ENCODE measurements at places on chromosomes 7 and 10.

GRCh38 chr7:141477865-141478264 lies 73.3 kb upstream of the AGK start:
- no peak for DNase-seq

DNA sequence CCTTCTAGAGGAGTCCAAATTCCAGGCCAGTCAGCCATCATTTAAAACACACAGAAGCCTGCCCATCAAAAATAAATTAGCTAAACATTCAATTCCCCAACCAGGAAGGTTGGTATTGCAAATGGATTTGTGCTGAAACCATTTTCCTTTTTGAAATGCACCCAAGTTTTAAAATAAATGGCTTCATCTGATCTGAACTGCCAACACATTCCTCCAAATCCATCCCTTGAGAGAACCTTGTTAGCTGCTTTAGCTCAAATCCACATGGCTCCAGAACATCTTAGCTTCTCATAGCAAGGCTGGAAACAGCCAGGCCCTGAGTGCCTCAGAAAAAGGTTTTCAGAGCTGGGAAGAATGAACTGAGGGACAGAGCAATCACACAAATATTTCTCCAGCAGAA lies 306.3 kb downstream of the FZD1 start:
- DNase-seq: no peak

DNA sequence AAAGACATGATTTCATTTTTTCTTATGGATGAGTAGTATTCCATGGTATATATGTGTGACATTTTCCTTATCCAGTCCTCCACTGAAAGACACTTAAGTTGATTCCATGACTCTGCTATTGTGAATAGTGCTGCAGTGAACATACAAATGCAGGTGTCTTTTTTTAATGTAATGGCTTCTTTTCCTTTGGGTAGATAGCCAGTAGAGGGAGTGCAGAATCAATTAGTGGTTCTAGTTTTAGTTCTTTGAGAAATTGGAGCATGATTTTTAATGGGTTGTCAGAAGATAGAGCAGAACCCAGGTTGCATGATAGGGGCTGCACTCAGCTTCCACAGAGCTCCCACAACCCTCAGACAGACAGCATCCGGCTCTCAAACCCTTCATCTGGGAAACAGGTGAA lies 152.9 kb upstream of the PLXDC2 start:
- no peak for DNase-seq

DNA sequence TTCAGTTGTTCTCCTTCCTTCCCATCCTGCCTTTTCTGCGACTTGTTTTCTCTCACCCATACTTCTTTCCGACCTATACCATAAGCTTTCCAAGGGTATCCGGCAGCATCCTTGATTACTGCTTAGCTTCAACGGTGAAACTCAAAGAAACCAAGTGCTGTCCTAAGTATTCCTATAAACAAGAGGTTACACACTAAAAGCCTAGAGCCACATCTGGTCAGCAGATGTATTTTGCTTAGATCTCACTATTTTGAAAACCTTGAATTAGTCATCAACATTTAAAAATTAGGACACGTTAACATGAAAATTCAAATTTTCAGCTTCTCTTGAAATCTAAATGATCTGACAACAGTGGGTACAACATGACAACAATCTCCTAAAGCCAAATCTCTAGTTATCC lies 20.0 kb downstream of the ARHGAP21 start:
- DNase-seq: no peak

DNA sequence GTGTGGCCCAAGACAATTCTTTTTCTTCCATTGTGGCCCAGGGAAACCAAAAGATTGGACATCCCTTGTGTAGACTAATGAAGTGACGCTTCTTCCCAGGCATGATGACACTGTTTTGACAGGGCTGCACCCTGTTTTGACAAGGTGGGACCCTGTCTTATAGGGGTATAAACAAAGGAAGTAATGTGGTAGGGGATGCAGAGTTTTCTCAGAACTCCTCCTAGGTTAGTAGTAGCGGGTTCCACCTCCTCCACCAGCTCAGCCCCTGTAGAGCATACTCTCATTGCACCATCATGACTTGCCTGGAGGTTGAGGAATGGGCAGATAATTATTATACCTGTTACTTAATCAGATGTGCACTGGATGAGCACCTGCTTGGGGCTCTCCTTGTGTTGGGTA lies 123.1 kb downstream of the CCNY start:
- no peak for DNase-seq

DNA sequence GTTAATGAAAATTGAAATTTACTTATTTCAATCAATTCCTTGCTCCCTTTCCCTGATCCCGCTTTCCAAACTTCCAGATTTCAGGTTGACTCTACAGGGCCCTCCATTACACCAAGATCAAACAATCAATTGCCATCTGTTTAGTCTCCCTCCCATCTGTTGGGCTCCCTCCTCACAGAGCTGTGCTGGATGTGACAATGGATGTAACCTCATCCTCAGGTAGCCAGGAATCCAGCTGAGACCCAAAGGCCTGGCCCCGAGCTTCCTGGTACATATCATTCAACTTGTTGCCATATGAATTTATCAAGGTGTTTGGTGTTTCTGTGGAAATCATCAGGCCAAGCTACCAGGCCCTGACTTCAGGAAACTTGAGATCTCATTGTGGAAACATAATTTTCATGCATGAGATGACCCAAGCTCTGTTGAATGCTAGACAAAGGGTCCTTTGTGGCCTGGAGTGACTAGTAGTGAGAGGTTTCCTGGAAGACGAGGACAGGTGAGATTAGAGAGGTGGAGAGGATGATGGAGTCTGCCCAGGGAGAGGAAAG lies 148.6 kb upstream of the PDE1C start:
- DNase-seq: no peak

- no peak for DNase-seq
These were observed 544.9 kb upstream of the ADARB2 start for GRCh38 chr10:2282202-2282601.

DNA sequence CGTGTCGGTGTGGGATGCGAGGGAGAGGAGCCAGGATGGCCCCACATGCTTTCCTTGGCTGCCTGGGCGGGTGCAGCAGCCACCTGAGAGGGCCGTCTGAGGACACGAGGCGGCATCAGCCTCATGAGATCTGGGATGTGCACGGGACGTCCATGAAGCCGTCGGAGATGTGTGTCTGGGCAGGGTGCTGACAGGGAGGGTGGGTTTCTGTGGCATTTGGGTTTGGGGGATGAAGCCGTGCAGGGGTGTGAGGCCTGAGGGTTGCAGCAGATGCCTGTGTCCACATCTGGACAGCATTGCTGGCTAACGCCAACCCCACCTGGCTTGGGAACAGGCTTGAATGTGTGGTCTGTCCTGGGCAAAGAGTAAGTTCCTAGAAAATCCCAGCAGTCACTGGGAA lies 179.5 kb downstream of the DNAJB6 start:
- no peak for DNase-seq

GRCh38 chr10:69802424-69803161 lies 887 bp downstream of the COL13A1 start:
- no peak for DNase-seq

- DNase-seq: no peak
These were observed 9.2 kb upstream of the ZNF22 start for GRCh38 chr10:44991571-44991970.

GRCh38 chr10:70647086-70647485 lies 25.2 kb upstream of the ADAMTS14 start:
- no peak for DNase-seq

DNA sequence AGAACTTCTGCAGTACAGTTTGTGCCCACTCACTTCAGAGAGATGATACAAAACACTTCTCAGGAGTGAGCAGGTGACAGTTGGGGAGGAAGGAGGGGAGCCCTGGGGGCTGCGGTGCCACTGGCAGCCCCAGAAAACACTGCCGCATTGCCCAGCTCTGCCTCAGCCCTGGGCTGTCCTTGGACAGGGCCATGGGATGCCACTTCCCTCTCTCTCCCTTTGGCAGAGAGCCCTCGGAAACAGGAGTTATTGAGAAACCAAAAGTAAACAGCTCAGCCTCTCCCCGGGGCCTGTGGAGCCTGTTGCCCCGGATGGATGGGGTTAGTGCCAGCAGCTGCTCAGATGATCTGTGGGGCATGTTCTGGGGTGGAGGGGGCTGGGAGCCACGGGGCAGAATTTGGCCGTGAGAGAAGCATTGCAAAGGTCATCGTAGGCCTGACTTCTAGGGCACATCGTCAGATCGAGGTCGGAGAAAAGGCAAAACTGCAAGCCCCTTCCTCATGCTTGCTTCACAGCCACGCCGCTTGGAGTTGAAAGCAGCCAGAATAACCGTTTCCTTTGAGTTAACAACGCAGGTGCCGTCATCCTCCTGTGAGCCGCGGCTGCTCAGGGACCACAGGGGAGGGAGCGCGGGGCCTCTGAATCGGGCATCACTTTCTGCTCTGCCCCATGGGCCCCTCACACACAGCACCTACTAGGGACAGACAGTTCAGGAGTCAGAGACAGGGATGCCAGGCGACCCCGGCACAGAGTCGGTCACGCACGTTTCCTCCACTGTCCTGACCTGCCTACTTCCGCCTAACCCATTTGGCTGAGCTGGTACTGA lies 256.4 kb downstream of the CAMK1D start:
- DNase-seq: peak; percentile 20

DNA sequence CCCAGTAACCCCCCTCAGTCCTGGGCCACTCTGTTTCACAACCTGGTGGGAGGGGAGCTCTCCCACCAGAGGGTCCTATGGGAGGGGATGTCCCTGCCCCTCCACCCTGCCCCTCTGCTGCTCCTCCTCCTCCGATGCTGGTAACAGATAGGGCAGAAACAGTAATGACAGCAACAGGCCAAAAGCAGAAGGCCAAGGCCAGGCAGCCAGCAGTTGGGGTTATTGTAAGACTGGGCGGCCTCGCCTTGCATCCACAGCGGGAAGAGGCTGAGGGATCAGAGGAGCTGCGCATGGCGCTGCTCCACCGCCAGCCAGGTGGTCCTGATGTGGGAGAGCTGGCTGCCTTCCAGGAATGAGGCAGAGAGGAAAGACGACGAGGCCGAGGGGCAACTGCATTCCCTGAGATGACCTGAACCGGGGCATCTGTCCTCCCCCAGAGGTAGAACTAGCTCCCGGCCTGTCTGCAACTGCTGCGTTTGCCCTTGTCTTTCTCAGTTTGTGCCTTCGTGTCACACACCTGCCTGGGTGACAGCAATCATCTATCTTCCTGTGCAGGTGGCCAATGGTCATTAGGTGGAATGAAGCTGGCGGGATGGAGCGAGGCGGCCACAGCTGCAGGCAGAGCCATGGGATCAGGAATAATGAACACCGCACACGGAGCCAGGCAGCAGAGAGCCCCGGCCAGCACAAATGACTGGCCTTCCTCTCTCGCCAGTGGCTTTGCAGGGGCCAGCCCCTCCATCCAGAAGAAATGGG lies 54.0 kb upstream of the CACUL1 start:
- DNase-seq: no peak

- DNase-seq: no peak
These were observed 21.1 kb downstream of the ZNF282 start for GRCh38 chr7:149216402-149216801.

- DNase-seq: no peak
These were observed 19.7 kb downstream of the CALML5 start for GRCh38 chr10:5479481-5480161.

DNA sequence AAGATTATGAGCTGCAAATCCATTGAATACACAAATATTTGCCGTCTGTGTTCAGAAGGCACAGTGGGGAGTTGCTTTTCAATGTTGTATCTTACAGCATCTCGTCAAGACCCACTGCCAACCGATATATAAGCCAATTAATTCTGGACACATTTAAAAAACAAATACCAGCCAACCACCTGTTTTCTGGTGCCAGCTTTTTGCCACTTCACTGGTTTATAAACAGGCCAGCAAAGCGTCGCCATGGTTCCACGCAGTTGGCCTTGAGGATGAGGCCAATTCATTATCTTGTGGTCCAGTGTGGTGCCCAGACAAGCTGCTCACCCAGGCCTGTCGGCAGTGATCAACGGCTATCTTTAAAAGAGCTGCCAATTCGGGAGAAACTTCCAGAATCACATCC lies 321.0 kb downstream of the TCERG1L start:
- no peak for DNase-seq

DNA sequence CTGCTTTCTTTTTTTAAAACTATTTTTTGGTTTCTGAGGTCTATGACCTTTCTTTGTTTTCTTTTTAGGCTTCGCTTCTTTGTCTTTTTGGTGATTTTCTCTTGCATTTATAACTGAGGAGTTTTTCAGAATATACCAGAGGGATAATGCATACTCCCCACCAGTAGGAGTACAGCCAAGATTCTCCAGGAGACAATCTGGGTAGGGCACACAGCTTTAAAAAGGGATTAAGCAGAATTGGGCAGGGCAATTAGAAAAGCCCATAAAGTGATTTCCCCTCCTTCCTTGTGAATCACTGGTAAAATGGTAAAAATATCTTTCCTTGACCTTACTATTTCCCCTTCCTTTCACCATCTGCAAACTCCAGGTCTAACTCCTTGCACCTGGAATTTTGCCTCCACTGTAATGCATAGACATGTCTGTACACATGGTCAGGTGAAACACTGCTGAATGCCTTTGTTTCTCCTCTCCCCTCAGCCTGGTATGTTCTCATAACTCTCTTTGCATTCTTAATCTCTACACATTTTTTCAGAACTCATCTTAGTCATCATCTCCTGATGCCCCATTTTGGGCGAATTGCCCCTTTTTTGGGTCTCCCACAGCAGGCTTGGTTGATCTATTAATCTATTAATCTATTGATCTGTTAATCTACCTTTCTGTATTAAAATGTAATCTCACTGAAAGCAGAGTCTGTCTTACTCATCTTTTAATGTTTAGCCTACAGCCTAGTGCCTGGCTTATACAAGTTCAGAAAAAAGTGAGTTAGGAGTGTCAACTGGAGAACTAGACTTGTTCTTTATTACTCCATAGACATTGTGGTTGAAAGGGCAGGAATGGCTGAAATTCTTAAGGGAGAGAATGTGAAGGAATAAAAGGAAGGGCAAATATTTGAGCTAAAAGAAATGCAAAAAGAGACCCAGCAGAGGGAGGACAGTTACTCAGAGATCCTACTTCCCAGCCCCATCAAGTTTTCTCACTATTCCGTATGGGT lies 64.6 kb downstream of the MDFIC start:
- DNase-seq: no peak

- no peak for DNase-seq
These were observed 239.8 kb downstream of the ETV1 start for GRCh38 chr7:13749636-13750035.

DNA sequence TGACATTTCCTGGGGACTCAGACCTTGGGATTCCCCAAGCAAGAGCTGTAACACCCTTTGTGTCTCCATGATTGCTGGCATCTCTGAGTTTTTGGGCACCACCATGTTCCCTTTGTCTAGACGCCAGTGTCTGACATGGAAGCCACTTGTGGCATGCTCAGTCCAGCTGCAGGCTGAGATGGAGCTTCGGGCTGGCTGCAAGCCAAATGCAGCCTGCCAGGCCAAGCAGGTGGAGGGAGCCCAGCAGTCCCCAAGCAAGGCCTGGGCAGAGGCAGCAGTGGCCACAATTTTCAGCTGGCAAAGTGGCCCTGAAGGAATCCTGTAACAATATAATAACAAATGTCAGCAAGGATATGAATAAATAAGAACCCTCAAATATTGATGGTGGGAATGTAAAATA lies 86.2 kb upstream of the ABCB5 start:
- DNase-seq: no peak
